ENCODE measurements at places on chromosomes 4 and X.

DNA sequence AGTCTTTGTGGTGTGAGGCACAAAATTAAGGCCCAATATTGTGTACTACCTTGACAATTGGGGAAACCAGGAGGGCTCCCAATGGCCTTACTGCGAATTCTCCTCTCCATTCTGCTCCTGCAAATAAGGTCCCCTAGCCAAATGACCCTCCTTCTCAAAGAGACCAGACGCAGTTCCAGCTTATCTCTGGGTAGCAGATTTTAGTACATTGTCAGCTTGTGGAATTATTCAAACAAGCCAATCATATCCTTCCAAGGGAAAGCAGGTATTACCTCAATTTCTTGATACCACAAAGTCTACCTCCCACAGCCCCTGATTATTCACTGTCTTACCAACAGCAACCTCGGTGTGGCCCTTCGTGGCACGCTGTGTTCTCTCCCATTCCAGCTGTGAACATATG lies 7.8 kb upstream of the ZBTB33 start:
- DNase-seq = no peak

DNA sequence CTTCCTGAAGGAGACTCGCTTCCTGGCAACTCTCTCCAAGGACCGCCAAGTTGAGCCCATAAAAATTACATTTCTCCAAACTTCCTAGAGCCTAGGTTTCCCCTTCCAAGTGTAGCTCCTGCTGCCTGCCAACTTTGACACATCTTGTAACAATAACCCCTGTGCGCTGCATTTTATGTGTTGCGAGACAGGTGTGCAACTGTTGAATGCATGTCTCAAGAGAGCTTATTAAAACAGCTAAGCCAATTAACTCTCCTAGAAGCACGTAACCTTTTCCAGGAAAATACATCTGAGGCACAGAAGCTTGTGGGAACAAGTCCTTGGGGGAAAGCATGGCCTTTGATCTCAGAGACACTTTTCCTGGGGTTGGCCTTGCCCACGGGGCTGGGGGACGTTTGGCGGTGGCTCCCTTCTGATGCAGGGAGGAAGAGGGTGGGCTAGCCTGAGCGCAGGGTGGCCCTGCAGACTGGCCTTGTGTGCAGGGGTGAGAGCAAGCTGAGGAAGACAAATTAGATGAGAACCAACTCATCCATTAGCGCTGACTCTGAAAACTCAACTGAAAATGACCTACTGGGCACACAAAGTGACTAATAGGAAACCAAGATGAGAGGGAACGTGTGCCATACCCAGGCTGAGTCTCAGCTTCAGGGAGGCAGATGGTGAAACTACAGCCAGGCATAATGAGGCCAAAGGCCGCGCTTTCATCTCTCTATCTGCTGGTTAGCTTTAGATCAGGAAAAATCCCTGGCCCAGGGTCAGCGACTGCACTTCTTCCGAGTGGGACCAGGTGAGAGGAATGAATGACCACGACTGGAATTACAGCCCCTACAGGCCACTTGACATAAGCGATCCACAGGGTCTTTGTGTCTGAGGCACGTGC lies 75.3 kb downstream of the ENPP6 start:
- DNase-seq = no peak

DNA sequence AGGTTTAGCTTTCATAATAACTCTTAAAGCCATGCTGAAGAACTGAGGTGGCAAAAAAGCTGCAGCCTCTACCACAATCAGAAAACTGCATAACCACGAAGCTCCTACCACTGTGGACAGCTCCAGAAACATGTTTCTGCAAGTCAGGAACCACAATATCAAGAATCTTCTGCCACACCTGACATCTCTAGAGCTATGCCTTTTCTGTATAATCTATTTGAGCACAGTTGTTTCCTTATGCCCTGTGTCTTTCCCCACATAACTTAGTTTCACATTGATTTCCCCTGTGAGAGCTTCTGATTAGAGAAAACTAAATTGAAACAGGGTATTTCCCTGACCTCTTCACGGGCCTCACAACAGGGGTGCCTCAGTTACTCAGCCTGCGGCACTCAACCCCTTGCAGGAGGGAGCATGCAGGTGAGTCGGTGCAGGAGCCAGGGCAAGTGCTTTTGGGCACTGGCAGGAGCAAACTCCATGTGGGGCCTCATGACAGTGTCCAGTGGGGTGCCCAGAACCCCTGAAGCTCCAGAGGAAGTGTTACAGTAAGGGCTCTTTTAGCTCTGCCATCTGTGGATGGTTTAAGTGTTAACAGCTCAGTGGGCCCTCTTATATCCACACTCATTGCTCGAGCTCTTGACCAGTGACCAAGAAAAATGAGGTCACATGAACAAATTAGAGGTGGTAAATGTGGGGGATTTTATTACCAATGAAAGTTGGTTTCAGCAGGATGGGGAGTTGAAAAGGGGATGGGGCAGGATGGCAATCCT lies 132.8 kb upstream of the BMP3 start:
- no peak for DNase-seq

GRCh38 chr4:37471971-37472370 lies 214.2 kb downstream of the RELL1 start:
- DNase-seq = no peak

GRCh38 chr4:124199755-124200154 lies 512.8 kb downstream of the ANKRD50 start:
- no peak for DNase-seq
